Heart left ventricle (tissue), 16 donors: ENCODE measurements at places on chromosomes 12 and 14. TPM values are rescaled to one million over a fixed set of nuclear protein-coding genes. Genes with fewer than 3 reads are reported as not detected.
A peak's percentile ranks its signal among the peaks of the same experiment; 100 is the strongest.

Gene INHBC
- total RNA-seq = 0.27 TPM

DNA sequence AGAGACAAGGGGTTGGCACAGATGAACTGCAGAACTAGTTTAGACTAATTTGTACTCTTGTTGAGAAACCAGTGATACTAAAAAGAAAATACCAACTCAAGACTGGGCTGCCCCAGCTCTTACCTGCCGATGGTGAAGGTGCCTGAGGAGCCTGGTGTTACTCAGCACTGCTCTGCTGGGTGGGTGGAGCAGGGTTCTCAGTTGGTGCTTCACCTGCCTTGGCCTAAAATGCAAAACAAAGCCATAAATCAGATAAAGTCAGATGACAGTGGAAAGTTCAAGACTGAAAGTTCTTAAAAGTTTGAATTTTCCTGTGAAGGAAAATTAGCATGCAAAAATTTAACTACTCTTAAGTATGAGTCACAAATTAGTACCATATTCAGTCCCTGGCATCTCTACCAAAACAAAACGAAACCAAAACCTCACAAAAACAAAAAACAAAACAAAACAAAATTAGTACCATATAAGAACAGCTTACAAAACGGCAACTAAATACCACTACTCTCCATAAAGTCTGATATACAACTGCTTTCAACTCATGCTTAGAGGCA lies 21.9 kb downstream of the YBX3 start:
- DNase-seq = no peak
- peaks cover 8% of the 10 kb centered on the region for H3K4me1 ChIP-seq
- H3K4me3 ChIP-seq = no peak overlapping the region
- peaks cover 95% of the 10 kb centered on the region for H3K36me3 ChIP-seq
- peak overlapping the region; percentile 33 for H3K27ac ChIP-seq

- H3K4me3 ChIP-seq = no peak overlapping the region
- H3K4me1 ChIP-seq = no peaks in the 10 kb centered on the region
- H3K36me3 ChIP-seq = no peaks in the 10 kb centered on the region
- DNase-seq = no peak
These were observed 89.5 kb downstream of the GRIN2B start for GRCh38 chr12:13891902-13892301.

GRCh38 chr14:104274806-104275205 lies 136.4 kb downstream of the KIF26A start:
- H3K4me3 ChIP-seq = no peak overlapping the region
- H3K27me3 ChIP-seq = no peaks in the 10 kb centered on the region
- H3K27ac ChIP-seq = no peak overlapping the region
- H3K36me3 ChIP-seq = no peaks in the 10 kb centered on the region
